HCT116 (cell line): ENCODE measurements at places on chromosomes 3 and 15. TPM values are rescaled to one million over a fixed set of nuclear protein-coding genes. Genes with fewer than 3 reads are reported as not detected.

AP3B2 gene
- total RNA-seq: 0.07 TPM

GPR160 gene
- total RNA-seq: 9.9 TPM

LRRC15 gene
- not detected for total RNA-seq

NPAP1 gene
- not detected for total RNA-seq

SLC33A1 gene
- 23.3 TPM for total RNA-seq

MUC4 gene
- 0.64 TPM for total RNA-seq

COL8A1 gene
- 0.07 TPM for total RNA-seq

MORF4L1 gene
- 273 TPM for total RNA-seq

GPR149 gene
- not detected for total RNA-seq

PLOD2 gene
- total RNA-seq: 25.8 TPM

KNG1 gene
- total RNA-seq: 0.25 TPM

TEX55 gene
- not detected for total RNA-seq

GRCh38 chr3:10949197-10949596, 43.4 kb upstream of the SLC6A1 start:
- H3K4me1 ChIP-seq: no peaks in the 10 kb centered on the region
- H3K36me3 ChIP-seq: no peaks in the 10 kb centered on the region
- H3K27me3 ChIP-seq: no peaks in the 10 kb centered on the region; the same call in 1 of the 2 replicates
- H3K4me3 ChIP-seq: no peak overlapping the region

- no peak for DNase-seq
- H3K27me3 ChIP-seq: 0 out of 2 replicates have a peak, but pooled peaks cover 4% of the 10 kb centered on the region
- no peak overlapping the region for H3K4me3 ChIP-seq
Measured at GRCh38 chr3:143331350-143331749, 211.8 kb downstream of the CHST2 start.

GRCh38 chr15:29883126-29883525, 60.9 kb upstream of the TJP1 start:
- no peak overlapping the region for H3K4me3 ChIP-seq
- DNase-seq: no peak
- H3K4me1 ChIP-seq: no peaks in the 10 kb centered on the region
- no peaks in the 10 kb centered on the region for H3K36me3 ChIP-seq
- no peaks in the 10 kb centered on the region for H3K27me3 ChIP-seq
- no peak overlapping the region for H3K27ac ChIP-seq

GRCh38 chr3:39088889-39089288, 18.5 kb downstream of the GORASP1 start:
- DNase-seq: no peak
- H3K4me1 ChIP-seq: no peaks in the 10 kb centered on the region

GRCh38 chr3:14245822-14246221, 67.2 kb downstream of the LSM3 start:
- no peaks in the 10 kb centered on the region for H3K4me1 ChIP-seq
- H3K27me3 ChIP-seq: no peaks in the 10 kb centered on the region; the same call in 1 of the 2 replicates
- H3K4me3 ChIP-seq: no peak overlapping the region
- no peak overlapping the region for H3K27ac ChIP-seq
- DNase-seq: no peak
- H3K36me3 ChIP-seq: no peaks in the 10 kb centered on the region

GRCh38 chr3:172442606-172443005, 5.7 kb downstream of the GHSR start:
- no peak overlapping the region for H3K27ac ChIP-seq
- no peaks in the 10 kb centered on the region for H3K4me1 ChIP-seq
- no peaks in the 10 kb centered on the region for H3K36me3 ChIP-seq
- H3K4me3 ChIP-seq: no peak overlapping the region
- H3K27me3 ChIP-seq: no peaks in the 10 kb centered on the region
- no peak for DNase-seq

DNA sequence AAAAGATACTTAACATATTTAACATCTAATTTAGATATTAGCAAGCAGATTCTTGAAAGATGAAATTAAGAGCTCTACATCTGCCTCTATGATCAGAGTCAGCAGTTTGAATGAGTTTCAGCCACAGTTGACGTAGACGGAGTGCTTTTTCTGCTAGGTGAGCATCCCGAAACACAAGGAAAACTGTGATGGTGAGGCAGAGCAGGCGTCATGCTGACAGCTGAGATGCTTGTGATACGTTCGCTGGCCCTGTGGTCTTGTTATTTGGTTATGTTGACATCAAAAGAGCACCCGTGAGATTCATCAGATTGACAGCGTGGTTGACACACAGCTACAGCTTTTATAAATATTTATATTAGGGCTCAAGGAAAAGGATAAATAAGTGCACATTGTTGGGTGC, 19.6 kb upstream of the GOLGA8B start:
- no peak overlapping the region for H3K4me3 ChIP-seq
- peaks cover 49% of the 10 kb centered on the region for H3K27me3 ChIP-seq
- no peak overlapping the region for H3K27ac ChIP-seq
- no peaks in the 10 kb centered on the region for H3K4me1 ChIP-seq
- no peaks in the 10 kb centered on the region for H3K36me3 ChIP-seq

- no peaks in the 10 kb centered on the region for H3K36me3 ChIP-seq
- no peak for DNase-seq
- H3K27ac ChIP-seq: no peak overlapping the region
- no peaks in the 10 kb centered on the region for H3K4me1 ChIP-seq
- H3K27me3 ChIP-seq: no peaks in the 10 kb centered on the region
- H3K4me3 ChIP-seq: no peak overlapping the region
Measured at GRCh38 chr3:35946121-35946853, 307.0 kb downstream of the ARPP21 start.

DNA sequence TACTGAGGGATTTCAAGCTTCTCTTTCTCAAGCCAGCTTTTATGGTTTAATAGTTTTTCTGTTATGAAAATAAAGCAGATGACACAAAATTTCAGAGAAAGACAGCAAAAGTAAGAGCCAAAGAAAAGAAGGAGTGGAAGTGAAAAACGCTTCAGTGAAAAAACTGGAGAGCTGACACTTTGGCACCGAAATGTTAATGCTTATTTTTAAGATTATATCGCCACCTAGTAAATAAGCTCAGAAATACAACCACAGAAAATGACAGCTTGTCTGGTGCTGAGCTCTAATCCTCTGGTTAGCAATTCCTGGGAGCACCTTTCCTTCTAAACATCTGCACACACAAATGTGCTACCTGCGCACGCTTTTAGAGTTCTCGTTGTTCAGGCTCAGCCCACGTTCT, 101.6 kb downstream of the ZPLD1 start:
- DNase-seq: peak; percentile 26
- no peak overlapping the region for H3K27ac ChIP-seq
- no peaks in the 10 kb centered on the region for H3K36me3 ChIP-seq
- H3K4me3 ChIP-seq: no peak overlapping the region

GRCh38 chr3:132972333-132972732, 65.9 kb upstream of the TMEM108 start:
- H3K36me3 ChIP-seq: no peaks in the 10 kb centered on the region
- H3K4me1 ChIP-seq: no peaks in the 10 kb centered on the region
- H3K27ac ChIP-seq: no peak overlapping the region
- H3K27me3 ChIP-seq: peaks cover 4% of the 10 kb centered on the region; the same call in 1 of the 2 replicates
- no peak overlapping the region for H3K4me3 ChIP-seq
- no peak for DNase-seq

- H3K27me3 ChIP-seq: no peaks in the 10 kb centered on the region
- no peak for DNase-seq
- no peak overlapping the region for H3K27ac ChIP-seq
- no peak overlapping the region for H3K4me3 ChIP-seq
Measured at GRCh38 chr3:50472958-50473357, 30.5 kb downstream of the CACNA2D2 start.

- no peaks in the 10 kb centered on the region for H3K36me3 ChIP-seq
- peak; percentile 15 for DNase-seq
- no peak overlapping the region for H3K4me3 ChIP-seq
Measured at GRCh38 chr3:191484461-191484860, 23.5 kb downstream of the PYDC2 start.

GRCh38 chr3:1318296-1319005, 225.6 kb downstream of the CNTN6 start:
- H3K36me3 ChIP-seq: no peaks in the 10 kb centered on the region
- DNase-seq: no peak
- no peaks in the 10 kb centered on the region for H3K27me3 ChIP-seq
- H3K27ac ChIP-seq: no peak overlapping the region
- H3K4me3 ChIP-seq: no peak overlapping the region

DNA sequence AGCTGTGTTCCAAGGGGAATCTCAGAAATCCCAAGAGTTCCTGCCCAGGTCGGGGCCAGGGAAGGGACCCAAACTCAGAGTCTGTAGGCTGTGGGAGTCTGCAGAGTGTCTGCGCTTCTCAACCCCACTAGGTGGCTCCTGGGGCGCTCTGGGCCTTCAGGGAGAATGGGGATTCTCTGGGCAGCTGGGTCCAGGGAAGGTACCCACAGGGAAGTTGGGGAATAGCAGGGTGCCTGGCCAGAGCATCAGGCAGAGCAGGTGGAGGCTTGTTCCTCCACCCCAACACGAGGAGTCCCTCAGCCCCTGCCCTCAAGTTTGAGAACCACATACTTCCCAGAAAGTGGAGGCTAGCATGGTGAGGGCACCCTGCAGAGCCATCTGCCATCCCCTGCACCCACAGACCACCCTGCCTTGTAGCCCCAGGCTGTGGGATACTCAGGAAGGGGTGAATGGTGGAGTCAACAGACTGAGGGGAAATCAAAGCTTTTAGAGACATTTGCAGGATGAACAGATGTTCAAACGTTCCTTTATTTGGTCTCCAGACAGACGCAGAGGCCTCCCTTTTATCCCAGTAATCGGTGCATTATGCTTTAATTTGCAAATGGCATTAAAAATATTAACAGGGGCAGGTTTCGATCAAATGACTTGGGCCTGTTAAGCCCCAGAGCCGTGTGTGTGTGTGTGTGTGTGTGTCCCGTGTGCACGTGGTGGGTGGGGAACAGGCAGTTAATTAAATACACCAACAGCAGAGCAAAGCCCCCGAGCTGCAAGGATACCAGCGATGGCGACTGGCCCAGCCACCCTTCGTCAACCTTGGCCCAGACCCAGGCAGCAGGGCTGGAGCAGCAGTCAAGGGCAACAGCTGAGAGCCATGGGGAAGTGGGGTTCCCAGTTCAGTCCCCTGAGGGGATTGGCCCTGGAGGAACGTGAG, 57.7 kb downstream of the DNAJB8 start:
- H3K36me3 ChIP-seq: no peaks in the 10 kb centered on the region
- peaks cover 24% of the 10 kb centered on the region; the same call in 1 of the 2 replicates for H3K4me1 ChIP-seq
- DNase-seq: no peak
- no peak overlapping the region for H3K4me3 ChIP-seq
- no peaks in the 10 kb centered on the region for H3K27me3 ChIP-seq

GRCh38 chr3:158091531-158091930, 14.7 kb downstream of the SHOX2 start:
- no peak overlapping the region for H3K27ac ChIP-seq
- H3K36me3 ChIP-seq: no peaks in the 10 kb centered on the region
- DNase-seq: no peak
- H3K4me1 ChIP-seq: no peaks in the 10 kb centered on the region
- H3K27me3 ChIP-seq: no peaks in the 10 kb centered on the region
- H3K4me3 ChIP-seq: no peak overlapping the region

DNA sequence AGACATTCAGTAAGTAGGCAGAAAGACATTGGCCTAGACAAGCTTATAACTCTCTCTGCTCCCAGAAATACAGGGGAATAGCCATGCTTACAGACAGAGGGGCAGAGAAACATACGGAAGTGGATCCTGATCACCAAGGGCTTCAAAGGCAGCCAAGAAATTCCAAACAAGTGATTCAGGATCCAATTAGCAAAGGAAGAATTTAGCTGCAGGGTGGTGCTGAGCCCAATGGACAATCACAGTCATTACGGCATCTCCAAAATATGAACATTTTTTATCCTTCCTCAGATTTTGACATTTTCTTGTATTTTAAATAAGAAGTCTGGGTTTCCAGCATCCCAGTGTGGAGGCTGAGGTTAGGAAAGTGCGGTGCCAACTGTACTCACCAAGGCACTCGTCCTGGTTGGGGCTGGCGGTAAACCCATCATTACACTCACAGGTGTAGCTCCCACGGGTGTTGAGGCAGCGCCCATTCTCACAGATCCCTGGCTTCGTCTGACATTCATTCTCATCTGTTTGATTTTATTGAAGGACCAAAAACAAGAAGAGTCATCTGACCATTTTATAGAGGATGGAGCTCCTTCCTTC, 96.8 kb downstream of the DUT start:
- H3K4me3 ChIP-seq: peak overlapping the region; percentile 27
- no peaks in the 10 kb centered on the region for H3K27me3 ChIP-seq
- peaks cover 44% of the 10 kb centered on the region for H3K4me1 ChIP-seq
- DNase-seq: no peak
- no peaks in the 10 kb centered on the region for H3K36me3 ChIP-seq

- DNase-seq: peak; percentile 43
- peaks cover 14% of the 10 kb centered on the region for H3K4me1 ChIP-seq
- H3K27me3 ChIP-seq: no peaks in the 10 kb centered on the region
- no peak overlapping the region for H3K27ac ChIP-seq
- H3K4me3 ChIP-seq: no peak overlapping the region
- H3K36me3 ChIP-seq: no peaks in the 10 kb centered on the region
Measured at GRCh38 chr3:16665282-16665741, 60.1 kb upstream of the DAZL start.
